ENCODE measurements at places on chromosomes 6 and 20. TPM values are rescaled to one million over a fixed set of nuclear protein-coding genes. Genes with fewer than 3 reads are reported as not detected.

Gene CST4
- total RNA-seq, result not detected

Gene MCHR2
- total RNA-seq, result not detected

Gene MOXD1
- not detected for total RNA-seq

Gene MLIP
- not detected for total RNA-seq

Gene SFT2D1
- total RNA-seq, result 56.9 TPM

Gene LY6G6C
- not detected for total RNA-seq

Gene PRDM13
- total RNA-seq, result 0.05 TPM

Gene NHLRC1
- total RNA-seq, result 0.09 TPM

Gene SLC2A10
- total RNA-seq, result not detected

Gene KIFC1
- 64.9 TPM for total RNA-seq

Gene ABT1
- 32.1 TPM for total RNA-seq

Gene CDSN
- not detected for total RNA-seq

Gene PACSIN1
- not detected for total RNA-seq

Gene SLPI
- not detected for total RNA-seq

Gene MUC21
- not detected for total RNA-seq

Gene CBLN4
- total RNA-seq, result not detected

Gene THEMIS
- total RNA-seq, result 14.3 TPM

Gene WFDC10B
- total RNA-seq, result not detected

Gene BPIFA1
- total RNA-seq, result not detected

Gene ZC2HC1B
- not detected for total RNA-seq

Gene SDCBP2
- 3.0 TPM for total RNA-seq

Gene ASIP
- not detected for total RNA-seq

Gene TUBB1
- total RNA-seq, result not detected

Gene CTCFL
- total RNA-seq, result not detected

Gene ISM1
- 5.3 TPM for total RNA-seq

Gene LAMA4
- total RNA-seq, result not detected

Gene PRRT1
- total RNA-seq, result 0.35 TPM

Gene AKAP12
- total RNA-seq, result 1.1 TPM

Gene RIPPLY2
- not detected for total RNA-seq

Gene UTRN
- 45.1 TPM for total RNA-seq

Gene SLC35F1
- total RNA-seq, result not detected

Gene CGA
- total RNA-seq, result not detected

Gene TGM3
- total RNA-seq, result not detected

Gene SEL1L2
- not detected for total RNA-seq

Gene ZNF334
- 2.0 TPM for total RNA-seq

Gene TPD52L1
- not detected for total RNA-seq

Gene IL20RA
- not detected for total RNA-seq

Gene LAMA2
- 0.64 TPM for total RNA-seq

Gene ARMC2
- total RNA-seq, result 3.3 TPM

Gene CTAGE9
- not detected for total RNA-seq

Gene BMP2
- total RNA-seq, result 0.12 TPM

Gene TREML2
- 3.5 TPM for total RNA-seq

Gene HAO1
- total RNA-seq, result not detected

Gene RRAGD
- 10.9 TPM for total RNA-seq

Gene GGT7
- total RNA-seq, result 14.8 TPM

Gene PRL
- total RNA-seq, result not detected

Gene DLK2
- total RNA-seq, result 1.6 TPM

Gene OVOL2
- not detected for total RNA-seq

Gene SNAI1
- total RNA-seq, result 2.3 TPM

Gene PTGIS
- total RNA-seq, result 51.7 TPM
